ENCODE measurements at places on chromosomes 6 and 20.

GRCh38 chr6:46776070-46776712 lies 17.0 kb upstream of the MEP1A start:
- no peak for DNase-seq

DNA sequence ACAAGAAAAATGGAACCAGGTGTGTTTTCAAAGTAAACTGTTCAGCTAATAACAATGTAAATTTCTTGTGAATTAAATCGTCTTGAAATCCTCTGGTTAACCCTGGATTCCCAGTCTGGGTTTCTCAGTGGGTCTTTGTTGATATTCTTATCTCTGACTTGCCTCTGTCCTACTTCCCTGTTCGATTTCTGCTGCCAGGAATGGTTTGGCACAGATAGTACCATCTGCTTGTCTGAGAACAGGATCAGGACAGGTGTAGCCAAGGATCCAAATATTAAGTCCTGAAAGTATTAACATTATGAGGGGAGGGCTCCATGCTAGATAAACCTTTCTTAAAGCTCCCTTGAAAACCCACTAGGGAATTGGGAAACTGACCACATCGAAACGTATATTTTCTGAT lies 30.1 kb downstream of the ARFGEF2 start:
- no peak for DNase-seq

GRCh38 chr20:24784607-24785006 lies 164.5 kb upstream of the CST7 start:
- DNase-seq, result no peak

DNA sequence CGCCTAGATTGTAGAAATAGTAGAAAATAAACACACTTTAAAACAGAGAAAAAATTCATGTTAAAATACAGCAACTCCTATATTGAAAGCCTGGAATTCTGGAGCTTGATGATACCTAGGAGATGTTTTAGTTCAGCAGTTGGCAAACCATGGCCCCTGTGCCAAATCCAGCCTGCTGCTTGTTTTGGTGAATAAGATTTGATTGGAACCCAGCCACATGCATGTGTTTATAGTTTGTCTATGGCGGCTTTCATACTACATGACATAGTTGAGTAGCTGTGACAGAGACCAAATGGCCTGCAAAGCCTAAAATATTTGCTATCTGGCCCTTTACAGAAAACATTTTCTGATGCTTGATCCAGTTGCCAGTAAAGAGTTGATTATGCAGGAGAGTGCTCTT lies 57.2 kb downstream of the PAX1 start:
- no peak for DNase-seq

DNA sequence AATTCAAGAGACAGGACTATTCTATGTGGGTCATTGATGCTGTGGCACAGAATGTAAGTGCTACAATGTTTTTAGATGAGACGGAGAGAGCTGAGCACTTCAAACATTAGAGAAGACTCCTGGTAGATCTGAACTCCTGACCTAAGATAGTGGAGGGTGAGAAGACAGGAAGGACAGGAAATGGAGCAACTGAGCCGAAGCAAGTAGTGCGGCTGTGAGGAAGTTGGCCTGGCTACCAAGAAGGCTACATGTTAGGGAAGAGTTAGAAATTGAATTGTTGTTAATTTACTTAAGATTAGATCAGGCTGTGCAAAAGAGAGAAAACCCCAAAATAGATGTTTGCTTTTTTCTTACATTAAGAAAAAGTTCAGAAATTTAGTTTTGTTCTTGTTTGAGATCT lies 14.4 kb upstream of the MLIP start:
- DNase-seq, result no peak

GRCh38 chr20:58449681-58450221 lies 60.7 kb downstream of the VAPB start:
- no peak for DNase-seq

DNA sequence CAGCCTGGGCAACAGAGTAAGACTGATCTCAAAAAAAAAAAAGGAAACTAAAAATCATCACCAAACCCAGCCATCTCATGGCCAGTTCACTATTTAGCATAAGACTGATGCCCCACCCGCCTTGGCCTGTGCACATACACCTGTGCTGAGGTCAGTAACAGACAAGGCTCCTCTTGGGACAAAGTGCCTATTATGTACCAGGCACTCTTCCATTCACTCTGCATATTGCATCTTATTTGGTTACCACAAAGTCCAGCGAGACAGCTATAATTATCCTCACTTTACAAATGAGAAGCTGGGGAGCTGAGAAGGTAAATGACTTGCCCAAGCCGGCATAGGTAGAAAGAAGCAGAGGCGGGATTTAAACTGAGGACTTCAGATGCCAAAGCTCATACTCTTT lies 3.8 kb downstream of the PTPRT start:
- no peak for DNase-seq

GRCh38 chr6:70651326-70651905 lies 16.3 kb upstream of the SMAP1 start:
- no peak for DNase-seq

GRCh38 chr6:88031550-88031949 lies 16.1 kb upstream of the SPACA1 start:
- peak; percentile 9 for DNase-seq

DNA sequence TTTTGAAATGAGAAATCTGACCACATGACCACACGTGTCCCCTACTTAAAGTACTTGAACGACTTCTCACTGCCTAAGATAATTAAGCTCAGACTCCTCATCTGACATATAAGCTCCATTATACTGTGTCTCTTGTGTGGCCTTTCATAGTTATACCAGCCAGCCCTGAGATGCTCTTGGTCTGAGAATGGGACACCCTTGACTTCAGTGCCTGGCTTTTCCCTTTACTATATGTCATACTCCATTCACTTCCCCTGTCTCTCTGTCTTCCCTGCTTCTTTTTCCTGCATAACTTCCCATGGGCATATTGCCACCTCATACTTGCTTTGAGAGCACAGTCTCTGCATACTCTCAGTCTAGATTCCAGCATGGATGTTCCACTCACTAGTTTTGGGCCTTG lies 53.4 kb upstream of the TINAG start:
- no peak for DNase-seq

- DNase-seq, result no peak
Measured at GRCh38 chr6:29759457-29759856, 36.2 kb downstream of the HLA-F start.

GRCh38 chr6:139390447-139390846 lies 16.0 kb upstream of the CITED2 start:
- no peak for DNase-seq

- no peak for DNase-seq
Measured at GRCh38 chr6:161066511-161066910, 74.9 kb downstream of the MAP3K4 start.

DNA sequence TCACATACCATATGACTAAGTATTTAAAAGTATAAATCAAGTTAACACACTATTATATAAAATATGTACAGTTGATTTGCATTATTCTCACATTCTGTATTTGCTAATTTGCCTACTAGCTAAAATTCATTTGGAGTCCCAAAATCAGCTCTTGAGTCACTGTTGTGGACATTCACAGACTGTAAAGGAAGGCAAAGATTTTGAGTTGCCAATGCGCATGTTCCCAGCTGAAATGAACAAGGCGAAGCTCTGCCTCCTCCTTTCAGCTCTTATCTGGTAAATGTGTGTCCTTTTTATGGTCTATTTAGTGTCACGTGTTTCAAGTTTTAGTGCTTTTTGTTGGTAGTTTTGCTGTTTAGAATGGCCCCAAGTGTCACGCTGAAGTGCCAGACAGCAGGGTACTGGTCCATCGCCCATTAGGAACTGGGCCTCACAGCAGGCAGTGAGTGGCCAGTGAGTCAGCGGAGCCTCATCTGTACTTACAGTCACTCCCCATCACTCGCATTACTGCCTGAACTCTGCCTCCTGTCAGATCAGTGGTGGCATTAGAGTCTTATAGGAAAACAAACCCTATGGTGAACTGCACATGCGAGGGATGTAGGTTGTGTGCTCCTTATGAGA lies 87.2 kb upstream of the ADTRP start:
- no peak for DNase-seq

DNA sequence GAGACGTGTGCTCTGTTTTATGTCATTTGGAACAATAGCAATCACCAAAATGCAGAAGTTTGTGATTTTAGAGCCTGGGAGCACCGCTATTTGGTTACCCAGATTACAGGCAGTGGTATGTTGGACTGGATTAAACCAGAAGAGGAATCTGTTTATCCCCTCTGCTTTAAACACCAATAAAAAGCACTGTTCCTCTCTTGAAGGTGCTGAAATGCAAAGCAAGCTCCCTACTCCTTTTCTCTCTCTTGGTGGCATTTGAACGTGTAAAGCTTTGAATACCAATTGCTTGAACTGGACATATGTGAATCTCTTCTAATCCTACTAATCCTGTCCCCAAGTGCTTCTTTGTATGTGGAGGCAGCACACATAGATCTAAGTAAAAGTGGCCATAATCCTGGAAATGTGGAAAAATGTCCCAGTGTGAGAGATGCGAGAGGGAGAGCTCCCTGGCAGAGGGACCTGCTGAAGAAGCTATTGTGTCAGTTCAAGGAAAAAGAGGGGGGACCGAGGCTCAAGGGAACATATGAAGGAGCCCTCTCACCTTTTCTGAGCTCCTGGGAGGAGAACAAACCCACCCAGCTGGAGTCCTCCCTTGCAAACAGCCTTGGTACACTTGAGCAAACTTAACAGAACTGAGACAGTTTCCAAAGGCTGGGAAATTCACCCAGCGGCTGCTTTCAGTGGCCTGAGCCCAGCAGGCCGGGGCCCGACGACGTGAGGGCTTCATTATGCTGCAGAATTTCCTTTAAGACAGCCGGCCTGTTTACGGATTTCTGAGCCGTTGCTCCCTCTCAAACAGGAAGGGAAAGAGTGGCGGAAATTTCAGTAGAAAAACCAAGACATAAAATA lies 18.8 kb upstream of the OLIG3 start:
- DNase-seq, result no peak

GRCh38 chr6:131210469-131210868 lies 75.2 kb downstream of the AKAP7 start:
- DNase-seq, result no peak

DNA sequence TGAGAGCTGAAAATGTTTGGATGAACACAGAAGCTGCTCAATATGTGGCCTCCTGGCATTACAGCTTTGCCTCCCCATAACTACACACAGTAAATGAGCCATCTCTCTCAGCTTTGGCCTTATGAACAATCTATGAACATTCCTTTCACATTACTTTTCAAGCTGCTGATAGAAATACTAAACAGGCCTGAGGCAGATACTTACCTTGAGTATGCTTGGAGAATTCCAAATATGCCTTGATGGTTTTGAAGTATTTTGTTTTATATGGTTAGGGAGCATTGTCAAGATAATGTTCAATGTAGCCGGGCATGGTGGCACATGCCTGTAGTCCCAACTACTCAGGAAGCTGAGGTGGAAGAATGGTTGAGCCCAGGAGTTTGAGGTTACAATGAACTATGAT lies 104.5 kb downstream of the CD24 start:
- DNase-seq, result no peak

DNA sequence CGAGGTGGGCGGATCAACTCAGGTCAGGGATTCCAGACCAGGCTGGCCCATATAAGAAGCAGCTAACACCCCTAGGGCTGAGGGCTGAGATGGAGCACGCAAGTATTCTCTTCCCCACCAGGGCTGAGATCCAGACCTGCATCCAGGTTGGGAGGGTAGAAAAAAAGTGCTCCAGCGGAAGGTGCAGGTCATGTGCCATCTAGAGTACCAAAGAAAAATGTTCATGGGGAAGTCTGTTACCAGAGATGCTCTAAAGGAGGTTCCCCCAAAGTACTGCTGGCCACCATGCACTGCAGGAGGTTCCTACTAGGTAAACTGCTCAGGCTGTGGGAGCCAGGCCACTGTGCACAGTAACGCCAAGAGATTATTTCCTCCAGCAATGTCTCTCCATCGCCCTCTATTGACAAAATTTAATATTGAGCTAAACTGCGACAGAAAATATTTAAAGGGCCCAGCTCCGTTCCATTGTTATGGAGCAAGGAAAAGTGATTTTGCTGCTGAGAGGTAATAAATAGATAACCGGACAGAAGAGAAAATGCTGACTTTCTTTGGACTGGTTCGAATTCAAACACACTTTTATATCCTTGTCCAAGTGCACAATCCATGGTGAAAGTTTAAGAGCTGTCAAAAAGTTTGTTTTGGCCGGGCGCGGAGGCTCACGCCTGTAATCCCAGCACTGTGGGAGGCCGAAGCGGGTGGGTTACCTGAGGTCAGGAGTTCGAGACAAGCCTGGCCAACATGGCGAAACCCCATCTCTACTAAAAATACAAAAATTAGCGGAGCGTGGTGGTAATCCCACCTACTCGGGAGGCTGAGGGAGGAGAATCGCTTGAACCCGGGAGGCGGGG lies 159.9 kb downstream of the OR2B2 start:
- DNase-seq, result peak; percentile 87

DNA sequence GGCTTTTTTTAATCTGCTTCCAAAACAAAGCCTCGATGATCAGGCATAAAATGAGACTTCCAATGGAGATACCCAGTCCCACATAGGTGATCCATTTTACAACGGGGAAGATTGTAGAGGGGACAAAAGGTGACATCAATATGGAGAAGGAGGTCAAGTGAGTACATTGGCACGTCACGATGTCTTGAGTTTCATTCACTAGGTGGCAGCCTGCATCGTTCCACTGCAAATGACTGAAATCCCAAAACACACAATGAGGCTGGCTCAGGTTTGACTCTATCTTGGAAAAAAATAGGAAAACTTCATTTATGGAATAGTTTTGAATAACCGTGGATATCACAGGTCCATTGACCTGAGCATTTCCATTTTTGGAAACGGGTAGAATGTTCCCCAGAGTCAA lies 32.5 kb downstream of the ADGRF1 start:
- no peak for DNase-seq

GRCh38 chr20:39227416-39227815 lies 265.3 kb downstream of the DHX35 start:
- DNase-seq, result no peak

- peak; percentile 17 for DNase-seq
Measured at GRCh38 chr6:29071831-29072723, 15.0 kb downstream of the OR2B3 start.

Measured in B cell (primary cell).